ENCODE measurements at places on chromosomes 1 and 21.
A peak's percentile ranks its signal among the peaks of the same experiment; 100 is the strongest.

- peak; percentile 54 for DNase-seq
Observed at GRCh38 chr1:41241354-41241748, 755 bp downstream of the SCMH1 start.

DNA sequence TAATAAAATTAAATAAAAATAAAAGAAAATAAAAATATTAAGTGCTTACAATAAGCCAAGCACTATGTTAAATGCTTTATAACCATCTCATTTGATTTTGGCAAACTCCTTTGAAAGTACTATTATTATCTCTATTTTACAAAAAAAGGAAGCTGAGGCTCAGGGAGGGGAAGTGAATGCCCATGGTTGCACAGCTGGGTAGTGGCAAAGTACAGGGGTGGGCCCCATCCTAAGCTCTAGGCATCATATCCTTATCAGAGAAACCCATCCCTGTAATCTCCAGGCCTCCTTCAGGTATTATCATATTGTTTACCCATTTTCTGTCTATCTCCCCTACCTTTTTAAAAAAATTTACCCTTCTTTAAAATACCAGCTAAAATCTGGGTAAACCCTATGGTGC, 2.3 kb upstream of the MED18 start:
- no peak for DNase-seq

DNA sequence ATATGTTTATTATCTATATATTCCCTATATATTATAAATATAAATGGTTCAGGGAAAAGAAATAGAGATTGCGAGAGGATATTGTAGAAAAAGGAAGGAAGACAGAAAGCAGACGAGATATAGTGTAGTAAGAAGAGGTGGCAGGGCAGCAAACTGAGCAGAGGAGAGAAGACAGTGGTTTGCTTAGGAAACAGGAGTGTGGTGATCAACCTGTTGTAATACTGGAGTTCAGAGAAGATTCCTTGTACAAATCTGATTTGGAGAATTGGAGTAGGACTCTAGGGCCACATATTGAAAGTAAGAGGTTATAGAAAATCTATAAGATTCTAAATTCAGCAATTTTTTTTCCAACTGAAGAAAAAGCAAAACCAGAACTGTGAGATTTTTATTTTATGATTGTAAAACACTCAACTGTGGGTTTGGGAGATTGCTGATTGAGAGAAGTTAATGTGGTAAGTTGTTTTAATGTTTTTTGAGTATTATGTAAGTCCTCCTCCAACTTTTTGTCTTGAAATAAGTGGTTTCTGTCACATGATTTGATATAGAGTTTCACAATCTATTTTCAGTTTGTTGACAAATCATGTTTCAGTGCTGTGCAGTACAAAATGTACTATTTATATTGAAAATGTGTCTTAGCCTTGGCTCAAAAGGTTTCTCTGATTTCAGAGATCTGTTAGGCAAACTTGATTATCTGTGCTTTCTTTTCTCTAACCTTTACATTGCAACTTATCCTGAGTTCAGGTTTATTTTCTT, 9.6 kb upstream of the AMY2B start:
- DNase-seq = no peak

DNA sequence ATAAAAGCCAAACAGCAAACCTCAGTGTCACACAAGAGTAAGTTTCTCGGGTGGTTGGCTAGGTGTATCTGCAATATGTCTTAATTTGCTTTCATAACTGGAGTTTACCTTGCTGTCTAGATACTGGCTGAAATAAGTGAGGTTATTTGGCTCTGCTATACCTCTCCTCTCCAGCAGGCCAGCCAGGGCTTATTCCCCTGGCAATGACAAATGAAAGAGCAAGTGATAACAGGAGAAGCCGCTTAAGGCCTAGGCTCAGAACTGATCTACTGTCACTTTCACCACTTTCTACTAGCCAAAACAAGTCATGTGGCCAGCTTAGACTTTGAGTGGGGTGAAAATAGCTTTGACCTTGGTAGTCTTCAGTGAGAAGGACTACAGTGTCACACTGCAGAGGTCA, 4.8 kb upstream of the RPE65 start:
- DNase-seq = no peak

DNA sequence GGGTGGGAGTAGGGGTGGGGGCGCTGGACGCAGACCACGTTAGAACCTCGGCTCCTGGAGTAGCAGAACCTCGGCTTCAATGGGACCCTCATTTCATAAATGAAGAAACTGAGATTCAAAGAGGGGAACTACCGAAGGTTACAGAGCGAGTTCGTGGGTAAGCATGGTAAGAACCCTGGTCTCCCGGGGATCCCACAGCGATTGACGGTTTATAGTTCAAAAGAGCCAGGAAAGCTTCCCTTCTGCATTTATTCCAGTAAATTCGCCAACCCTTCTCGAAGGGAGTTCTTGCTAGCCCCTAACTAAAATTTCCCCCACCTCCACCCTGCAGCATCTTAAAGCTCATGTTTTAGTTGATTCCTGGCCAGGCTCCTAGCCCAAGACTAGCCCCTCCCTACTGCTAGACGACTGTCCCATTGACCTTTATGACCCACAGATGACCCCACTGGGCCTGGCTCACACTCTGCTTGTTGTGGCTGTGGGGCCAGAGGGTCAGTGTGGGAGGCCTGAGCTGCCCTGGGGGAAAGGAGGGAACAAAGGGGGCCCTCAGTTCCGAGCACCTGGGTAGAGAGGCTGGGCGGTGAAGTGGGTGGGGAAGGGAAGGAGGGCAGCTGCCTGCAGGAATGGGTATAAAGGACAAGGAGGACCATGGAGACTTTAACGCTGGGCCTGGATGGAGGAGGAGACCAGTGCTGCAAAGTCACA, 558 bp upstream of the KIF21B start:
- no peak for DNase-seq

DNA sequence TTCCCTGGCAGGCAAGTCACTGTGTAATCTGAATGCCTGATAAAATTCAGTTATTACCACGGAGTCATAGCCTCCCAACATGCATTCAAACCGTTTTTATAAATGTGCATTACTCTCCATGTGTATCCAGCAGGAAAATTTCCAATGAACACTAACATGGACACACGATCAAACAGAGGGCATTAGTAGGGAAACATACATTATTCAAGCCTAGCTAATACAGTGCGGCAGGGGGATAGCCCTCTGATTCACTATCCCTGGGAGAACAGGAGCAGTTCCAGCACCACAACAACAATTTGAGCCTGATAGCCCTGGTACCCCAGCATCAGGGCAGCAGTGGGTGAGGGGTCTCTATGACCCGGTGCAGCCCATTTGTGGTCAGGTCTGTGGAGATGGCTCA, 35.8 kb upstream of the HMGB4 start:
- DNase-seq = no peak

DNA sequence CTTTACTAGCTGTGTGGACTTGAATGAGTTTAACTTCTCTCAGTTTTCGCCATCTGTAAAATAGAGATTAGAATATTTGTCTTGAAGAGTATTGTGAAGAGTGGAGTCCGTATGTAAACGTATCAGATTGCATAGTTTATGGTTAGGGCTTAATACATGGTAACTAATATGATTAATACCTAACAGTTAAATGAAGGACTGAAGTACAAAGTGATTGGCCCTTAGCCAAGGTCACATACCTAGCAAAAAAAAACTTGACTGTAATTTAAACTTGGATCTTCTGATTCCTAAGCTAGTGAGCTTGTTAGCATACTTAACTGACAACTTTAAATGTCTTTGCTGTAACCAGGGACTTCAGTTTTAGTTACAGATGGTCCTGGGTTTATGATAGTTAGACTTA, 1.9 kb downstream of the GIPC2 start:
- DNase-seq = no peak

- DNase-seq = no peak
Observed at GRCh38 chr1:243443557-243443956, 187.7 kb downstream of the SDCCAG8 start.

- DNase-seq = no peak
Observed at GRCh38 chr21:44780767-44781459, 20.7 kb downstream of the UBE2G2 start.

GRCh38 chr1:110084227-110085078, 14.0 kb upstream of the ALX3 start:
- DNase-seq = peak; percentile 43

DNA sequence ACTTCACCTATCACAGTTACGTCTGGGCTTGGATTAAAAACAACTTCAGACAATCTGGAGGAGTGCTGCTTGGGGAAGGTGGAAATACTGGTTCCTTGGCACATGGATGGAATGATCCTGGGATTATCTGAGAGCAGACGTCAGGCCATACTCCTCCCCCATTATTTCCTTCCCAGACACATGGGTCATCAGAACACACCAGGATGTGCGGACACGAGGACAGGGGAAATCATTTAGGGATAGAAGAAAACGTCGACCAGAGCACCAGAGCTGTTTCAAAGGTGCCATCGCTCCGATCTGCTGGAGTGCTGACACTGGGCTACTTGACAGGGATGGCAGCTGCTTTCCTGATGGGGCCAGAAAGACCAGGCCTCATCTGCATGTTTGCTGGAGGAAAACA, 31.8 kb upstream of the ANGPTL7 start:
- no peak for DNase-seq

GRCh38 chr1:155504207-155504606, 58.4 kb downstream of the ASH1L start:
- DNase-seq = no peak

GRCh38 chr21:42989816-42990650, 15.7 kb downstream of the PKNOX1 start:
- DNase-seq = no peak

GRCh38 chr1:244239261-244239770, 188.2 kb downstream of the ZBTB18 start:
- DNase-seq = no peak

DNA sequence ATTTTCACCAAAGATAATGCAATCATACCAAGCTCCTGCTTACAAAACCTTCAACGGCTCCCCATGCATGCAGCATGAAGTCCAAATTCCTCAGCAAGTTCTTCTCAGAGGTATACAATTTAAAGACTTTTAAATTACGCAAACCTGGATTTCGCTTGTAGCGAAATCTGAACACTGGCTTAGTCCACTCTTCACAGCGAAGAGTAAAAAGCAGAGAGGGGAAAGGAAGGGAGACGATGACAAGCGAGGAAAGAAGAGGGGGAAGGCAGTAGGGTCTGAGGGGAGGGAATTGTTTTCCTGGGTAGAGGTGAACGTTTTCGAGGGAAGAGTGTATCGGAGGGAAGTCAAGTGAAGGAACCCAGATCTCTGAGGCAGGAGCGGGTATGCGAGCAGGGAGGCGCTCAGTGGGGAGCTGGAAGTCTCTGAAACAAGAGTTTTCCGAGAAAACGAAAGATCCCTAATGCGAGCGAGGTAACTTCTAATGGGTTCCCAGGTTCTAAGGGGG, 790 bp downstream of the TESK2 start:
- no peak for DNase-seq

DNA sequence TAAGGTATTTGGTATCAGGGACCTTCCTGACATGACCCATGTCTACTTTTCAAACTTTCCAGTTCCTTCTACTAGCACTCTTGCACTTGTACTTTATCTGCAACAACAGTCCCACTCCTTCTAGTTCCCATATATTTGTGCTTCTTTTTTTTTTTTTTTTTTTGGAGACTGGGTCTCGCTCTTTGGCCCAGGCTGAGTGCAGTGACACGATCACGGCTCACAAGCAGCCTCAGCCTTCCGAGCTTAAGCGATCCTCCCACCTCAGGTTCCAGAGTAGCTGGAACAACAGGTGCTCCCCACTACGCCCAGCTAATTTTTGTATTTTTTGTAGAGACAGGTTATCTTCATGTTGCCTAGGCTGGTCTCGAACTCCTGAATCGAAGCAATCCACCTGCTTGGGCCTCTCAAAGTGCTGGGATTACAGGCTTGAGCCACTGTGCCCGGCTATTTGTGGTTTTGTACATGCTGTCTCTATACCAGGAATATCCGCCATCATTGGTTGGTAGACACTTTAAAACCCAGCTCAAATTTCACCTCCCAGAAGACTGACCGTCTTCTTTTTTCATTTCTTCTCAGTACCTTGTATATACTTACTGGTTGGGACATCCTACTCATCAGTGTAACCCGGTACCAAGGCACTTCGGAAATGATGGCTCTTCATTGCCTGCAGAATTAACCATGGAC, 1.1 kb downstream of the ZMYM1 start:
- no peak for DNase-seq

DNA sequence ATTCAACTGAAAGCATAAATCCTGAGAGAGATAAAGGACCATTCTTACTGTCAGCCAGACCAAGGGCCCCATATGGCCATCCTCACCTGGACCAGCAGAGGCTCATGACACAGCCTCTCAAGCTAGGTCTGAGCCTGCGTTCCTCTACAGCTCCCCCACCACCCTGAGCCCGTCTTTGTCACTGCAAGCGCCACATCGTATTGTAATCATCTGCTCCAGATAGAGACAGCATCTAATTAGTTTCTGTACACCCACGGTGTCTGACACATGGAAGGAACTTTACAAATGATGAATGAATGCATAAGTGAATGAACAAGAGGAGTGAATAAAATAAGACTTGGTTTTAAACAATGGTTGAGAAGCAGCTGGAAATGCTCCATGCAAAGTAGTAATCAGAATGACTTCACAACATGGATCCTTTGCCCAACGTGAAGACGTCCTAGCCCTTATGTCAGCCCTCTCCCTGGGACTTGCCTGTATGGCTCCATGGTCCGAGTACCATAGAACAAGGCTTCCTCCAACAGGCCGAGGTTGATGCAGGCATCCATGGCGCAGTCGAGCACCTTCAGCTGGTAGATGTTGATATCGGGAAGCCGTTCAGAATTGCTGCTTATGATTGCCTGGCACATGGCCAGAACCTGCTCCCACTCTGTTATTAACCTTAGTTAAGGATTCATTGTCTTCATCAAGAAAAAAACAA, 648.9 kb downstream of the SMYD3 start:
- DNase-seq = no peak

DNA sequence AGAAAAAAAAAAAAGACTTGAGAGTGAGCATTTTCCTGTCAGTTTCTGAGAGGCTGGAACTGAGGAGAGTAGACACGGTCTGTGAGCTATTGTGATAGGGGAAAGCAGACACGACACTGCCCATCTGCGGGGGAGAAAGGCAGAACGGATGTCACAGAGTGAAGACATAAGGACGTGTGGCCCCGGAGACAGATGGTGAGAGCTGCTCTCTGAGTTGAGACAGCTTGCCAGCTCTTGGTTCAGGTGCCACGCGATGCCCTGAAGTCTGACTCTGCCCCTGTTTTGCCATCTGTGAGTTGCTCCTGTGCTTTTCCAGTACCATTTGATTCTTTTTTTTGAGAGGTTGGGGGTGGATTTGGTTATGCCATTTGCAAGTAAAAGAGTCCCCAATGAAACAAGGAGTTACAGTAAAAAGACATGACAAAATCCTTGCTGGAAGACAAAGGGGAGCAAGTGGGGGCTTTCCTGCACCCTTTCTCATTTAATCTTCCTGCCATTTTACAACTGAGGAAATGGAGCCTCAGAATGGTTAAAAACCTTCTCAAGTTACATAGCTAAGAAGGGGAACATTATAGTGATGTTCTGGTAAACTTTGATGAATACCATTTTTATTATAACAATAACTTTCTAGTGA, 128.9 kb upstream of the DNAH14 start:
- DNase-seq = no peak

GRCh38 chr1:84907095-84907827, 14.3 kb upstream of the LPAR3 start:
- no peak for DNase-seq

DNA sequence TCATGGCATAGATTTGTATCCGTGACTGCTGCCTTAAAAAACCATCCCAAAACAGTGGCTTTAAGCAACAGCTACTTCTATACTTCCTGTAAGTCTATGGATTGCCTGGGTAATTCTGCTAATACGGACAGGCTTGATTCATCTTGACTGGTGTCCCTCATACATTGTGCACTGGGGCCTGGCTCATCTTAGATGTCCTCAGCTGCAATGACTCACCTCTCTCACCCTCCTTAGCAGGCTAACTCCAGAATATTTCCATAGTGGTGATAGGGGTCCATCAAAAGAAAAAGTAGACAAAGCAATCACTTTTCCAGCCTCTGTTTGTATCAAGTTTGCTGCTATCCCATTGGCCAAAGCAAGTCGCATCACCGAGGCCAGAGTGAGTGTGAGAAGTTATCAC, 409.1 kb upstream of the KAZN start:
- no peak for DNase-seq

All from left ventricle myocardium inferior (tissue), 1 donor.